ENCODE measurements at places on chromosomes 1 and 21.

GRCh38 chr1:192588546-192588945 is 13.0 kb downstream of the RGS1 start:
- DNase-seq, result no peak

DNA sequence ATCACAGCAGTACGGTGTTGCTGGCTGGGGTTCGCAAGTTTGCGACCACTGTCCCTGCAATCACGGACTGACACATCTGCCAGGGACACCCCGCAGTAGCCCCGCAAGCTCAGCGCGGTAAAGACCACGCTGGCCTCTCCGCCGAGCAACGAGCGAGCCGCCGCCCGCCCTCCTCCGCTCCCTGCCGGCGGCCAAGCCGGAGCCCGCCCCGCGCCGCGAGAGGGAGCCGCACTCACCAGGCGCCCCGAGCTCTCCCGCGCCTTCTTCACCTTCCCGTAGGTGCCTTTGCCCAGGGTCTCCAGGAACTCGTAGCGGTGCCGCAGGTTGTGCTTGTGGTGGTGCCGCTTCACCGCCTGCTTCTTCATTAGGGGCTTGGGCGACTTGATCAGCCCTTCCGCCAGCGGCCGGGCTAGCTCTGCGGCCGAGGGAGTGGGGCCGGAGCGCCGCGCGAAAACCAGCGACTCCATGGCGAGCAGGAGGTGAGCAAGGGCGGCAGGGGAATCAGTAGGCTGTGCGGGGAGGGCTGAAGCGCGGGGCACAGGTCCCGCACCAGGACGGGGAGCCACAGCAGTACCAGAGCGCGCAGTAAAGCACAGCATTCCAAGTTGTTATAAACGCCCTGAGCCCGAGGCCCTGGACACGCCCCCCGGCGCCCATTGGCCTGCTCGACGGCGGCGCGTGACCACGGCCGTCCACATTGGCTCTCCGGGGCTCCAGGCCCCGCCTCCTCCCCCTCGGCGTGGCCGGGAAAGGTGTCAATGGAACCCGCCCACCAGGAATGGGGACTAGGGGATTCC is at the start of gene NUAK2:
Gene NUAK2 (minus strand): TSS at position 584 of the 797 bp plus-strand sequence. CDS start 117 bp downstream, at position 467.
- peak; percentile 97 for DNase-seq

DNA sequence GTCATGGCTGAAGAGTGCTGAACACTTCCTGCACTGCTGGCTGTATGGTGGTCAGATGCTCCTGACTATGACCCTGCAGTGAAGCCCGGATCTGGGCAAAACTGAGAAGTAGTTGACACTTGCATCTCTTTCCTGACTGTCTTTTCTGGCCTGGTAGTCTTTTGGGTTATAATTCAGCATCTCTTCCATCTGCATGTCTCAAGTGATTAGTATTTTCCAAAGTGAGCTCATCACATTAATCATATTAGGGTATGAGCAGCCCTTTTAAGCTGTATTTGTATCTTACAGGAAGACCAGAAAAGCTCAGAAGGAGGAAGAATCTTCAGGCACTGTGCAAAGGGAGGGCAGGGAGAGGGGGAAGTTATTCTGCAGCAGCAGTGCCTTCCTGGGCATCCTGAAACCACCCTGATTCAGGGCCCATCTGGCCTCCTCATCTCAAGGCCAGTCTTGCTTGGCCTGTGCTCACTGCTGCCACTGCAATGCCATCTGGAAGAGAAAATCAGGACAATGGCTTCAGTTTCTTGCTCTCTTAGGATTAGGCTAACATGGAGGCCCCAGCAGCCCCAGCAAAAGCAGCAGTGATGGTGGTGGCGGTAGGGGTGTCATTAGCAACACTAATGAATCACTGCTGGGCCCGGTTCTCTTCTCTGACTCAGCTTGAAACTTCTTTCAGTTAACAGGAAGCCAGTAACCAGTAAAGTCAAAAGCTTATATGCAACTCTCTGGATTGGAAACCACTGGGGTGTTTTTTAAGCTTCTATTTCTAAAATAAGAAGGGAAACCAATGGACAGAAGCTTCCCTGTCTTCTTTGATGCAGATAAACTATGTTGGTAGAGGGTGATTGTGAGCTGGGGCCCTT is 63.3 kb upstream of the WDR26 start:
- peak; percentile 89 for DNase-seq

GRCh38 chr1:192784397-192784796 is 24.4 kb upstream of the RGS2 start:
- no peak for DNase-seq

DNA sequence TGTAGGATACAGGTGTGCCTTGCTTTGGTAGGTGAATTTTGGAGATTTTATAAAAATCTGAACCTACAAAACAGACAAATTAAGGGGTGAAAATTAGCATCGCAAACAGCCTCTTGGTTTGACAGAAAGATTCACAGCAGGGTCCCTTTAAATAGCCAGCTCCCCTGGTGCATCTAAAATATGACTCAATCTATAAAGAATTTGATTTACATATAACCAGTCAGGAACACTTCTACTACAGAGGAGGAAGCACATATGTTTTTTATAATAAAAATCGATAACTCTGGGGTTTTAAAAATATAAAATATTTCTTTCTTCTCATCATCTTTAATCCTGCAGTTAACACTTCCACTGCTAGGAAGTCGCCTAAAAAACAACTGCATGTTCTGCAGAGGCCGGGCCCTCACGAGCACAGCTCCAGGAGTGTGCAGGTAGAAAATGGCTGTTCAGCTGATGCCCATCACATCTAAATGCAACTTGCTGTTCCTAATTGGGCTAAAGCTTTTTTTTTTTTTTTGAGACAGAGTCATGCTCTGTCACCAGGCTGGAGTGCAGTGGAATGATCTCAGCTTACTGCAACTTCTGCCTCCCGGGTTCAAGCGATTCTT is 203.4 kb downstream of the HS2ST1 start:
- DNase-seq, result no peak

- DNase-seq, result no peak
Measured at GRCh38 chr1:68938051-68938666, 441.3 kb upstream of the DEPDC1 start.

- DNase-seq, result no peak
Measured at GRCh38 chr1:111911061-111911460, 78.4 kb downstream of the KCND3 start.

DNA sequence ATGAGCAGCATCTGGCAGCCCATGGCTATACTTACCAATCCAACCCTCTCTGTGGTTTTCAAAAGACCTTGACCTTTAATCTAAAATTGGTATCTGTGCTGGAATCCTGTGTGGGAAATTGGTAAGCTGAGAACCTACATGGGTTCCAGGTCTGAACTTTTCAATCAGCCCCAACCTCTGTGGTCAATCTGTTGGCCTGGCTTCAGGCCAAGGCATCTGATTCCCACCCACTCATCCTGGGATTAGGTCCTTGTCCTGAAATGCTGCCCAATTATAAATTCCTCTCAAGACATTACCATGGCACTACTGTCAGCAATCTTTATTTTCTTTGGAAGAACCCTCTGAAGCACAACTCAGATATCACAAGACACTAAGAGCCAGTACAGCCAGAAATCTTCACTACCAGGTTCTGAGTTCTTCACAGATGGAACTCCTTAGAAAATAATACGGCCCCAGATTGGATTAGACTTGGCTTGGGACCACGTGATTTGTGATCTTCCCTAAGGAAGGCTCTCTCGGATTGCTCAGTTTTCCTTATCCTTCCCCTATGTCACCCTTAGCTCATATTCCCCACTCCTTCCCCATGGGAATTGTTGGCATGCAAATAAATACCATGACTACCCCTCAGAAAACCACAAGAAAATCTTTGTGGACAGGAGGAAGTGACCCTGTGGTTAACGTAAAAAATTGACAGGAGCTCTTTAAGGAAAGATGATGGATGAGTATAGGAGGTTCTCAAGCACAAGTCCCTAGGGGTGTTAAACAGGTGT is 207.9 kb upstream of the ST6GALNAC5 start:
- DNase-seq, result peak; percentile 50

DNA sequence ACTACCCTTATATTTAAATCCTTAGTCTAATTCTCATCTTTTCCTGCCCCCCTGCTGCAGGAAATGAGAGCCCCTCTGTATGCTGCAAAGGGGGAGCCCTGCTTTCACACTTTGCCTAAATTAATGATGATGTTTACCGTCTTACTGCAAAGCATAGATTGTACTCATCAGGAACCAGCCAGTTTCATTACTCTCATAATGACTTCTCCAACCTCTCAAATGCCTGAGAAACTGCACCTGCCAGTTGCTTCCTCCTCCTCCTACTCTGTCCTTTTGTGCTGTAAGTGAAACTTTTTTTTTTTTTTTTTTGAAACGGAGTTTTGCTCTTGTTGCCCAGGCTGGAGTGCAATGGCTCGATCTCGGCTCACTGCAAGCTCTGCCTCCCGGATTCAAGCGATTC is 101.7 kb downstream of the ADSS2 start:
- DNase-seq, result no peak

DNA sequence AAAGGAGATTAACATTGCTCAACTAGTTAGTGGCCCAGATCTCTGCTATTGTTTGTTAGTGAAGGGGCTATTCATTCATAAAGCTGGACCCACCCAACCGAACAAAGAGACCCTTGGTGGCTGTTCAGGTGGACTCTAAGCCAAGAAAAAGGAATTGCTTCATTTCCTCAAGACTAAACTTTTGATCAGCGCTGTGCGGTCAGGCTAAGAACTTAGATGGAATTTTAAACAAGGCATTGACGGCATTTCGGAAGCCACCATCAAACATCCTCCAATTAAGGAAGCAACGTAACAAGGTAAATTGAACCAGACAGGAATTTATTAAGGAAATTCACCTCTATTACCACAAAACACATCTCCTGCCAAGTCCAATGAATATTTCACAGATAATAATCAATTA is 19.9 kb upstream of the SHCBP1L start:
- DNase-seq, result no peak

- DNase-seq, result peak; percentile 54
Measured at GRCh38 chr1:41484402-41485241, at the start of gene EDN2. Gene EDN2, minus strand, starts transcription at chr1:41484683. Its CDS starts 82 bp downstream, at chr1:41484601.

GRCh38 chr21:16193496-16194094 is 463.8 kb downstream of the USP25 start:
- no peak for DNase-seq

- no peak for DNase-seq
Measured at GRCh38 chr1:39592069-39592468, 15.5 kb upstream of the PABPC4 start.

DNA sequence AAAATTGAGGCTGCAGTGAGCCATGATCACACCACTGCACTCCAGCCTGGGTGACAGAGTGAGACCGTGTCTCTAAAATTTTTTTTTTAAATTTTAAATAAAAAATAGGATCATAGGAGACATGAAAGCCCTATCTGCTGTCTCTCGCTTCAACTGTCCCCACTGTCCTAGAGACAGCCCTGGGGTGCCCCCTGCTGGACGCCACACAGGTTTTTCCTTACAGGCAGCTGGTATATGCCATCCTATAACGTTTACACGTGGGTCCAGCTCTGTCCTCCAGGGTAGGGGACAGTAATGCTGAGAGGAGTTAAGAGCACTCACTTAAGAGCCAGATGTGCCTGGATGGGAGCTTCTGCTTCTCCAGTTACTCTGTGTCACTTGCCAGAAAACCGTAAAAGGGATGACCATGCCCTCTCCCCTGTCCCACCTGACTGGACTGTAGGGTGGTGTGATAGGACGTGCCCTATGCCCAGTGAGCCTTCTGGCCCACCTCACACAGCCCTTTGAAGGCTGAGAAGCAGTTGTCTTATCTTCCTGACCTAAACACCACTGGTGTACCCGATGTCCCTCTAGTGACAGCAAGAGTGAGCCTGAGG is 8.5 kb downstream of the FBXO2 start:
- peak; percentile 84 for DNase-seq

- DNase-seq, result no peak
Measured at GRCh38 chr1:213211201-213211600, 160.2 kb downstream of the RPS6KC1 start.

DNA sequence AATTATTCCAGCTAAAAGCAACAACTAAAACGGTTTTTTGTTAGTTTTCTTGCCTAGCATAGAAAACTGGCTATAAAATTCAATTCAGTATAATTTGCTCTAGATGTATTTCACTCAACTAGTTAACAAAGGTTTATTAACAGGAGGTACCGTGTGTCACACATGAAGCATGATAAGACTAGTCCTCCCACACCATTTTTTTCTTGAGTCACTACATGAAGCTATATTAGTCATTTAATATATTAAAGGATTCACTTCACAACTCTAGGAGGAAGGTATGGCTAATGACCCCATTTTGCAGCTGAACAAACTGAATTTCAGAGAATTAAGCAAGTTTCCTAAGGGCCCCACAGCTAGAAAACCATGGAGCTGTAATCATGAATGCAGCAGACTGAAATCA is 307.8 kb upstream of the USP25 start:
- DNase-seq, result no peak

DNA sequence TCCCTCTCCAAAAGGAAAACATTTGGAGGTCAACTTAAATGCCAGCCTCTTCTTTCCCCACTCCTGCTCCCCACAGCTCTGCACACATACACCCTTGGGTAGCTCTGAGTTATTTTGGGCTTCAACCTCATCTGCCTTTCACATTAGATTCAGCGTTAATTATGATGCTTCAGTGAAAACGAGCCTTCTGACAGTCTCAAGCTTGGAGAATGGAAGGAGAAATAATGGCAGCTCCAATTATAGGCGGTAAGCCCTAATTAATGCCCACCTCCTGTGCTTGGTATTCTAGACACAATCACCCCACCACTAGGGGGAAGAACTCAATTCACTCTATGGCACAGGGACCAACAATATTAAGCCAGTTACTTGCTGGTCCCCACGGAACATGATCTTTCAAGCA is 397.9 kb downstream of the BRINP2 start:
- DNase-seq, result no peak

DNA sequence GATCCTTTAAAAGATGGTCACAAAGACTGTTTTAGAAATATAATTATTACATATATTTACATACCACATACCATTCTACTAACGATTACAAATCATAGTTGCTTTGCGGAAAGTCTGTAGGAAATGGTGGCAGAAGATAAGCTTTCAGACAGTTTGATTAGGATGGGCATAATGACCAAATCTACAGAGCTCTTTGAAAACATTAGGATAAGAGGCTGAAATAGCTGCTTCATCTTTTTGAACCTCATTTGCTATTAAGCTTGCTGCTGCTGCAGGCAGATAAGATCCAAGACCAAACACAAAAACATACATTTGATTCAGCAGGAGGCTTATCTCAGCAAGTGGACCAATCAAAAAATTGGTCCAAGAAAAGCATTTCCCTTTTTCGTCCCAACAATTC is 47.1 kb downstream of the DDAH1 start:
- no peak for DNase-seq

- DNase-seq, result no peak
Measured at GRCh38 chr1:229028544-229028943, 242.4 kb upstream of the RAB4A start.

GRCh38 chr1:53176452-53177208 is 20.0 kb upstream of the CPT2 start:
- no peak for DNase-seq

DNA sequence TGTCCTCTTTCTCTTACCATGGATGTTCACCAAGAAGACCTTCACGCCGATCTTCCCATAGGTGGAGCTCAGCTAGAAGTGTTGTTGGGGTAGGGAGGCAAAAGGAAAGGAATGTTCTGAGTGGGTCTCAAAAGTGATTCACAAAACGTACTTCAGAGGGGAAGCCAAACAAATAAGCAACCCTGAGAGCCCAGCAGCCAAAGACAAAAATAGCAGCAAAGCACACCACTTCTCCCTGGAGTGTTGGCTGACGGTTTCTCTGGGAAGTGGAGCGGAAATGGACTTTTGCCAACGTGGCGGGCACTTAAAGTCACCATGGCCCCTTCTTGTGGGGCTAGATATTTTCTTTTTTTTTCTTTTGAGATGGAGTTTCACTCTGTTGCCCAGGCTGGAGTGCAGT is 23.1 kb downstream of the SLC26A9 start:
- peak; percentile 43 for DNase-seq

Measured in Daoy (cell line).